Esophagus squamous epithelium (tissue), 5 donors: ENCODE measurements at places on chromosomes 5 and 9.

GRCh38 chr5:108620516-108620915 lies 127.2 kb upstream of the FER start:
- no peak for DNase-seq

DNA sequence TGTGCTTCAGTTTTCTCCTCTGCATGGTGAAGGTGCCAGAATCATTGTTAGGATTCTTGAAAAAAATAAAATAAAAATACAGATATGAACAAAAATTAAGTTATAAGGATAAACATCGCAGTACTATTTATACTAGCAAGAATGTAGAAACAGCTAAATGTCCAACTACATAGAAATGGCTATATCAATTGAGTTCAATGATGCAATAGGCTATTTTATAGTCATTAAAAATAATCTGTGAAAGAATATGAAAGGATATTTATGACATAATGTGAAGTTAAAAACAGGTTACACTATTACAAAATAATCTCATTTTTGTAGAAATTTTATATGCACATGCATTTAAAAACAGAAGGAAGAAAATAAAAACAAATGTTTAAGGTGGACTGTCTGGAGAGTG lies 198.7 kb upstream of the TRIM32 start:
- DNase-seq, result no peak

DNA sequence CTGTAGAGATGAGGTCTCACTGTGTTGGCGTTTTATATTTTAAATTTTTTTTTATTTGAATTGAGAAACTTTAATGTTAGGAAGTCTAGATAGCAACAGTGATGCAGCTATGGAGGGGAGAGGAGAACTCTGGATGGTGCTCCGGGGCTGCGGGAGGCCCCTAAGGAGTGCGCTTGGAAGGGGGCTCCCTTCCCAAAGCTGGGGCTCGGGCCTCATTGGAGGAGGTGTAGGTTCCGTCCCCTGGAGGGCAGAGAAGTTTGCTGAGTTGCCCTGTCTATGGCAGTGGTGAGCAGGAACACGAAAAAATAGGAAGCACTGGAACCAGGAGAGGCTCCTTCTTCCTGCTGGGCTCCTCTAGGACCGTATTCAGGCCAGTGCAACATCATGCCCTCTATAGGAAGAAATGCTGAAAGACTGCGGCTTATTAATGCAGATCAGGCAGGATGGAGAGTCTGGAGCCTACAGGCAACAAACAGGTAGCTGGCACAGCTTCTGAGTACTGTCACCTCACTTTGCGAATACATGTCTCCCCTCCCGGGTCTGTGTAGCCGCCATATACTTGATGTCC lies 16.1 kb downstream of the AHRR start:
- DNase-seq, result no peak

DNA sequence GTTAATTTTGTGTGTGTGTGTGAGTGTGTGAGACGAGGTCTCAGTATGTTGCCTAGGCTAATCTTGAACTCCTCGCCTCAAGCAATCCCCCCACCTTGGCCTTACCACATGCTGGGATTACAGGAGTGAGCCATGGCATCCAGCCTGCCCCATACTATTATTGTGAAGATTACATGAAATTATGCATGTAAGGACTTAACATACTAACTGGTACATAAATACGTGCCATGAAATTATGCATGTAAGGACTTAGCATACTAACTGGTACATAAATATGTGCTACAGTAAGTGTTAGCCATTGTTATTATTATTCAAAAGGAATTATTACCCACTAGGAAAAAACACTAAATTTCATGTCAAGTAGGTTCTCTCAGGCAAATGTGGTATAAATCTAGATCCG lies 16.2 kb downstream of the DMGDH start:
- no peak for DNase-seq
